ENCODE measurements at places on chromosomes 6 and 20.

GRCh38 chr6:169296170-169296569, 42.5 kb upstream of the THBS2 start:
- DNase-seq: no peak

- peak; percentile 73 for DNase-seq
These were observed 654.5 kb upstream of the PTCHD4 start for GRCh38 chr6:48765352-48765961.

- no peak for DNase-seq
These were observed 355.1 kb downstream of the HAO1 start for GRCh38 chr20:7585126-7585679.

DNA sequence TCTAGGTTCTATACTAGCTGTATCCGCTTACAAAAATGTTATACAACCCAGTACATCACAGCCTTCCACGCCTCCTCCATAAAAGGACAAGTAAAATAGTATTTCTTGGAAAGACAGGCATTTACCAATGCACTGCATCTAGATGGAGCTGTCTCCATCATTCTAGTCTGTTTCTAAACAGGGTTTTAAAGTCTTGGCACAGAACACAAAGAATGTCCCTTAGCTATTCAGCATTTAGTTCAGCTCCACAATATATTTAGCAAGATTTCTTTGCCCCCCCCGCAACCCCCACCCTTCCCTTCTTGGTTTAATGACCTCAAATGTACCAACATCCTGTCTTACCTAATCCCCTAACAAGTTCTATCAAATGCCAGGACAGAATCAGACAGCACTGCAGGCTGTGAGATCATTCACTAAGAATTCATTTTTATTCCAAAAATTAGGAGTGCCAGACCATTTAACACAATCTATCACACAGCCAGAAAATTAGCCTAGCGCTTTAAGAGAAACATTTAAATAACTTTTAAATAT, 198.6 kb downstream of the BACH2 start:
- peak; percentile 54 for DNase-seq

DNA sequence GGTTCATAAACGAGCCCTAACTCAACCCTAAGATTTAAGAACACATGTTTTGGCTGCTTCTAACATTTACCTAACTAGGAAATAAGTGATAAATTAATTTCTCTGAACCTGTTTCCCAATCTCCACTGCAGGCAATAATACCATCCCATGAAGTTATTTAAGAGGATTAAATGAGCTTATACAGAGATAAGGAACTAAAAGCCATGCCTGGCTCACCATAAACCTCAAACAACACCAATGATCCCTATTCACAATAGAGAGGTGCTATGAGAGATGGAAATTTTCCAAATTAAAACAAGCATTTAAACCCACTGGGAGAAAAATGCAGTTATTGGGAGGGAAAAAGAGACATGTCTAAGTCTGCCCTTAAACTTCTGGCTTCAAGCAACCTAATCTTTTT, 33.9 kb upstream of the KLHL31 start:
- DNase-seq: no peak

DNA sequence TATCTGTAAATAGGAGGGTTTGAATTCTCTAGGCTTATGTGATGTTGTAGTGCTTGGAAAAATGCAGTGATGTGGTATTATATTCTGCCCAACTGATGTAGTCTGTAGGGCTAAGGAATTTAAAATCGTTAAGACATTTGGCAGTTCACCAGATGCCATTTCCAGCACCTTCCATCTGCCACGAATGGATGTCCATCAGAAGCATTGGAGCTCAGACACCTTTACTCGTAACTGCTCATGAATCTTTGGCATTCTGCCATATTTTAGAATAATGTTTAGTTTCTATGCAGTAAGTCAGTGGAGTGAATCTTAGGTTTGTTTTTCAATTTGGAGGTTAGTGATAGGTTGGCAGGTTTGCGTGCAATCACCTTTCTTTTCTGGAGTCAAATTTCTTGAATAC, 2.4 kb upstream of the SYTL3 start:
- DNase-seq: no peak

DNA sequence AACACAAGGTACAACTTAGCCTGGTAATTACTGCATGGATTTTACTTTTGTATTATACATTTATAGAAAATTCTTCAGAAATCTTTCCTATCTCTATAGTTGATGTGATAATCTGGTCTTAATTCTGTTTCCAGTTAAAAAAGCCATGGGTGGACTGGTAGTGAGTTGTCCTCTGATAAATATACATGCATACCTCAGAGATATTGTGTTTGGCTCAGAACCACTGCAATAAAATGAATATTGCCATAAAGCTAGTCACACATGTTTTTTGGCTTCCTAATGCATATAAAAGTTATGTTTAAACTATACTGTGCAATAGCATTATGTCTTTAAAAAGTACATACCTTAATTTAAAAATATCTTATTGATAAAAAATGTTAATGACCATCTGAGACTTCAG, 708.6 kb upstream of the MARCKS start:
- no peak for DNase-seq

DNA sequence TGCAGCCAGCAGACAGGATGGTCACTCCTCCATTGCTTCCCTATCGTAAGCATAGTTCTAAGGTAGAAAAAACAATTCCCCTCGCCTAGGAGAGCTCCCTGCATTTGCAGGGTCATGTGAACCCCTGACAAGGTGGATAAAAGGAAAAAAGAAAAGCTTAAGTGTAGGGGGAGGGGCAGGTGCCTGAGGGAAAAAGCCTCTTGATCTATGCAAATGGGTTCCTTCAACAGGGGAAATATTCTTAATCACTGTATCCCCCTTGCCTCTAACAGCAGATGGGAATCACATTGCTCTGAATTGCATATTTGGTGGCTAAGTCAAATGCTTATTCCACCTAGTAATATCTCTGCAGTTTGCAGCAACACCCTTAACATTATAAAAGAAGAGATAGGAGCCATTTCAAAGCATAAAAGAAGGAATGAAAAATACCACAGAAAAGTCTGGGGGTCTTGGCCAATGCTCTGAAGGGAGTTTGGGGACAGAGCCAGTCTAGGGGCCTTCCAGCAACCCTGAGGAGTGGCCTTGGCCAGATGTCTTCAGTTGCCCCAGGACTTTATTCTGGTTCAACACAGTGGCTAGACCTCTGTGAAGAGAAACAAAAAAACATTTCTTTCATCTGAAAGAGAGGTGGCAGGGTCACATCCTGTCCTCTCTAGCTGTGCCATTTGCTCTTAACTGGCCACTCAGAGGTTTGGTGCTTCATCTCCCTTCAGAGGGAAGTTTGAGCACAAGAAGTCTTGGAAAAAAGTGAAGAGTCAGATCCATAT, 660.4 kb upstream of the GJE1 start:
- DNase-seq: no peak

GRCh38 chr20:45061244-45061643, 39.7 kb downstream of the KCNS1 start:
- DNase-seq: no peak

DNA sequence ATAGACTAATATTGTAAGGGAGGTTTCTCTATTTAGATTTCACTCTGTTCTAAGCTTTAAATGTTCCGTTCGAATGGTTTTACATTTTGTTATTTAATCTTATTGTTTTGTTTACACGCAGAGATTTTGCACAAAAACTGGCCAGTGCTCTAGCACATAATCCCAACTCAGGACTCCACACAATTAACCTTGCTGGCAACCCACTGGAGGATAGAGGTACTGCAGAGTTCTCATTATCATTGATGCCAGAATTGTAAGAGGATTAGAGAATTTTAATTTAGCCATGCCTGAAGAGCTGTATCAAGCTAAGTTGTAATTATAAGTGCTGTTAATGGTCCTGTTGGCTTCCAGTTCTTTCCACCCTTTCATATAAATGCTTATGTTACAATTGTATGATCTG, 179.7 kb upstream of the SCGN start:
- no peak for DNase-seq

- no peak for DNase-seq
These were observed 3.8 kb downstream of the NCOA7 start for GRCh38 chr6:125794342-125795137.

DNA sequence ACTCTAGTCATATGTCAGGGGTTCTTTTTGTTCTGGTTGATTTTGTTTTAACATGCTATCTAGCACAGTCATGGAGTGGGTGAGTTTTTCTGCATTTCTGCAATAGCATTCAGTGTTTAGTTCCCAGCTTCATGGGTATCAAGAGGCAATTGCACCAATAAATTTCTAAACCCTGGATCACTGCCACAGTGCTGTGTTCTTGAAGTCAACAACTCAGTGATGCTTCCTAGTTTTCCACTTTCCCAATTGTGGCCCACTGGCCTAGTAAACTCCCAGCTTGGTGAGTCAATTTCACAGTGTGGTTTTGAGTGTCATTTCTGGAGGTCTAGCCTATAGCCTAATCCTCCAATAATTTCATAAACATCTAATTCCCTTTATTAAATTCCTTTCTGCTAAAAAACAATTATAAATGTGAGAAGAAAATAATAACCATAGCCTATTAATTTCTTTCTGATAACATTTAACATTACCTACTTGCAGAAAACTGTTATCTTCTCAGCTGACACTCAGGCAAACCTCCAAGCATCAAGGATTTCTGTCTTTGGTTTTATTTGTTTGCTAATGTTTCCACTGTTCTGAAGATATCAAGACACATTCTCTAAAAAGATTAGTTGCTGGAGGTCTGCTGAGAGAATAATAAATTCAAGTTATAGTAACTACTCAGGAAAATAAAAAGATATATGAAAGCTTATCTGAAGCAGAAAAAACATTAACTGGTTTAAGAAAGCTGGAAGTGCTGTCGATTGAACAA, 89.9 kb downstream of the PDE7B start:
- no peak for DNase-seq

DNA sequence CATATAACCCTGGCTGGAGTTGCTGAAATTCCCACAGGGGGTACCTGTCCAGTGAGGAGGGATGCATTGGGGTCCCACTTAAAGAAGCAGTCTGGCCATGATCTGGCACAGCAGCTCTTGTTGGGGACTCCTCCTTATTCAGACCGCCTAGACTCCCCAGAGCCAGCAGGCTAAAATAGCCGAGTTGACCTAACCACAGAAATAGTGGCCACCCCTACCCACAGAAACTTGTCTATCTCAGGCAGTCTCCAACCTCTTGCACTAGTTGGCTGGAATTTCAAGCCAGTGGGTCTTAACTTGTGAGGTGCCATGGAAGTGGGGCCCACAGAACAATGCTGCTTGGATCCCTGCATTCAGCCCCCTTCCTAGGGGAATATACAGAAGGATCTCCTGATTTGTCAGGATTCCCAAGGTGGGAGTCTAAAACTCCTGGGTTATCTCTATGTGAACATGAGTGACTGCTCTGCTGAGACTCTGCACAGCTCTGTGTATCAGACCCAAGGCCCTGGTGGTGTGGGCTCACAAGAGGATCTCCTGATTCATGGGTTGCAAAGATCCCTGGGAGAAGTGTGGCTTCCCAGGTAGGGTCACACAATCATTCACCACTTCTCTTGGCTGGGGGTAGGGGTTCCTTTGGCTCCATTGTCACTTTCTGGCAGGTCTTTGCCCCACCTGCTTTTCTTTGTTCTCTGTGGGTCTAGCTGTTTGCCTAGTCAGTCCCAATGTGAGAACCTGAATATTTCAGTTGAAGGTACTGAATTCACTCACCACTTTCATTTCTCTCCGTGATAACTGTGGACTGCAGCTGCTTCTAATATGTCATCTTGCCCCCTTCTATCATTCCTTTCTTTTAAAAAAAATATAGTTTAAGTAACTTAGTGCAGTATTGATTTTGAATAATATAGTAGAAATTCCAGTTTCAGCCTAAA, 65.5 kb upstream of the CLVS2 start:
- DNase-seq: no peak

DNA sequence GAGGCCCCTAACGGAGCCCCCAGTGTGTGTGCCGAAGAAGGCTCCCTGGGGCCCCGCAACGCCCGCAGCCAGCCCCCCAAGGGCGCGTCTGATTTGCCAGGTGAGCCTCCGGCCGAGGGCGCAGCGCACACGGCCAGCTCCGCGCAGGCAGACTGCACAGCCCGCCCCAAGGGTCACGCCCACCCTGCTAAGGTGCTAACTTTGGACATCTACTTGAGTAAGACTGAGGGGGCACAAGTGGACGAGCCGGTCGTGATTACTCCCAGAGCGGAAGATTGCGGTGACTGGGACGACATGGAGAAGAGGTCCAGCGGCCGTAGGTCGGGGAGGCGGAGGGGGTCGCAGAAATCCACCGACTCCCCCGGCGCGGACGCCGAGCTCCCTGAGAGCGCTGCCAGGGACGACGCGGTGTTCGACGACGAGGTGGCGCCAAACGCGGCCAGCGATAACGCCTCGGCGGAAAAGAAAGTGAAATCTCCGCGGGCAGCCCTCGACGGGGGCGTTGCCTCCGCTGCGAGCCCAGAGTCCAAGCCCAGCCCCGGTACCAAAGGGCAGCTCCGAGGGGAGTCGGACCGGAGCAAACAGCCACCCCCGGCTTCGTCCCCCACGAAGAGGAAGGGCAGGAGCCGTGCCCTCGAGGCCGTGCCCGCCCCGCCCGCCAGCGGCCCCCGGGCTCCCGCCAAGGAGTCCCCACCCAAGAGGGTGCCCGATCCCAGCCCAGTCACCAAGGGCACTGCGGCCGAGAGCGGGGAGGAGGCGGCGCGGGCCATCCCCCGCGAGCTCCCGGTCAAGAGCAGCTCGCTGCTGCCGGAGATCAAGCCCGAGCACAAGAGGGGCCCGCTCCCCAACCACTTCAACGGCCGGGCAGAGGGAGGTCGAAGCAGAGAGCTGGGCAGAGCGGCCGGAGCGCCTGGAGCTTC, 117.0 kb downstream of the RTN4IP1 start:
- DNase-seq: peak; percentile 10

DNA sequence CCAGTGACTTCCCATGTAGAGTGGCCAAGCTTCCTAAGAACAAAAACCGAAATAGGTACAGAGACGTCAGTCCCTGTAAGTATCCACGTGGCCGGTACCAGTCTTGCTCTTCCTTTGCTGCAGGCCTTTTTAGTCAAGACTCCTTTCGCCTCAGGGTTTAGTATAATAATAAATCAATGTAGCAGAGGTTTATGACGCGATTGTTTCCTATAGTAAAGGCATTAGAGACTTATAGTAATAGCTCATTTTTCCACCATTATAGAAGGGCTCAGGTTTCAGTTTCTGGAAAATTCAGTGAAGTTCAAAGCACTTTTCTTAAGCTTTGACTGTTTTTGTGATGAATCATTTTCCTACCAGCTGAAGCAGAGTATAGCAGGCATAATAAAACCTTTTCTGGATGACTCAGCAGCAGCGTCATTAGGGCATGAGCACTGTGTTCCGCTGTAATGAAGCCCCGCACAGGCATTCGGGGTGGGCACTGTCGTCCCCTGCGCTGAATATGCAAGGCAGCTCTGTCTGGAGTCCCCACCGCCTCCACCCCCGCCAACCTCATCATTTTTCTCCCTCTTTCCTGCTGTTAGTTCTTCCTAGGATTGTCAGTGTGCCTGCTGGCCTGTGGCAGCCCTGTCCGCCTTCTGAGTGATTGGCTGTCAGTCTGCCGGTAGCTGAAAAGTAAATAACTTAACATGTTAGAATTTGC, 51.3 kb downstream of the PTPN1 start:
- no peak for DNase-seq
